Right lung (tissue), 10 donors: ENCODE measurements at places on chromosomes 11 and 22.
A peak's percentile ranks its signal among the peaks of the same experiment; 100 is the strongest.

- peak; percentile 36 for DNase-seq
These were observed 7.2 kb downstream of the TMEM86A start for GRCh38 chr11:18705651-18706281.

GRCh38 chr11:72195518-72196270 is 3.8 kb downstream of the FOLR1 start:
- no peak for DNase-seq

- no peak for DNase-seq
These were observed 3.1 kb downstream of the CERK start for GRCh38 chr22:46734830-46735453.

- no peak for DNase-seq
These were observed 1.1 kb downstream of the EWSR1 start for GRCh38 chr22:29269230-29269604.

GRCh38 chr11:82890936-82891335 is 9.3 kb downstream of the PRCP start:
- DNase-seq, result no peak
